ENCODE measurements at places on chromosomes 6 and 20.
A peak's percentile ranks its signal among the peaks of the same experiment; 100 is the strongest.

- no peak for DNase-seq
These were observed 321.7 kb downstream of the CENPW start for GRCh38 chr6:126661646-126662045.

DNA sequence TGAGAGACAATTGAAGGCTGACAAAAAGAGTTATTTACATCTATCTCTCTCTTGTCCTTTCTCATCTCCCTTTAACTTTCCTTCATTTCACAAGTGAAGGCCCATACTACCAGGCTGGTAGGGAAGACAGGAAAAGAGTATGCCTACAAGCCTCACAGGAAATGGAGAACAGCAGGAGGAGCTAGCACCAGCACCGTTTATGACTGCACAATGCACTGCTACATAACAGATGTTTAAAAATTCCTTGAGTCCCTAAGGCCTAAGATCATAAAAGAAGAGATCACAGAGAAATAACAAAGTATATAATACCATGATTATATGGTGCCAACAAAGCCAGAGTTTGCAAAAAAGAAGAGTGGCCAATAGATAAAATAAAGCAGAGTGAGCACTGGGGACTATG is 194.8 kb downstream of the UNC5CL start:
- DNase-seq = no peak

DNA sequence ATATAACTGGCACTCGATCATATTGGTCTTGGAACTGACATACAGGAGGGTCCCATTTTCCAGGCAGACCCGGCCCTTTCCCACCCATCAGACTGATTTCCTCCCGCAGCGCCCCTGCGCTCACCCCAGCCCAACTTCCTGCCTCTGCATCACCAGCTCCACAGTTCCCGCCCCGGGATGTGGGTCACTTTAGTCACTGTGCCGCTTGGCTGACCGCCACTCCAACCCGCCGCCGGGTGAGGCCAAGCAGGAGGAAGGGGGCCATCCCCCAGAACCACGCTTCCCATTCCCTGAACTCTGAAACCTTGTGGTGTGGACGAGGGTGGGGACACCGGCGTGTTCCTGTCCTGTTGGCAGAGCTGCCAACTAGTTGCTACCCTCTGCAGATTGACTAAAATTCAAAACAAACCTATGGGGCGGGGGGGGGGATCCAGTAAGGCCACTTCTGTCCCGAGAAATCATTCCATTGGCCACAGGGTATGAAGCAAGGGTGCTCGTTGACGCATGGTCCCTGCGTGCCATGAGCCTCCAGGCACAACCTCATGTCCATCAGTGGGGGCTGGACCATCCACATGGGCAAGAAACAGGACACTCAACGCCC is 12.3 kb downstream of the TGM2 start:
- no peak for DNase-seq

- DNase-seq = no peak
These were observed 256.9 kb downstream of the ARHGAP18 start for GRCh38 chr6:129453073-129453472.

DNA sequence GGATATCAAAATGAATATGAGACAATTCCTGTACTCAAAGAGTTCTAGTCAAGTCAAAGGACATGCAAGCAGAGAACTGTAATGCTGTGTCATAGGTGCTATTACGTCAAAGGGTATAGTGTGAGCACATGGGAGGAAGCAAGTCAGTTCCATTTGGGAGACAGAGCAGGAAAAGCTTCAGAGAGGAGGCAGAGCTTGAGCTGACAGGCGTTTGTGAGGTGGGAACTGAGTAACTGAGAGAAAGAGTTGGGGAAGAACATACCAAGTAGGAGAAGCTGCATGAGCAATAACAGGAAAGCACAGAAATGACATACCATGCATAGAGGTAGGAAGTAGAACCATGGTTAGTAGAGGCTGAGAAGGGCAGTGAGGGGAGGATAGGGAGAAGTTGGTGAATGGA is 15.2 kb upstream of the SSR1 start:
- no peak for DNase-seq

GRCh38 chr20:40602381-40602780 is 86.7 kb downstream of the MAFB start:
- DNase-seq = no peak

DNA sequence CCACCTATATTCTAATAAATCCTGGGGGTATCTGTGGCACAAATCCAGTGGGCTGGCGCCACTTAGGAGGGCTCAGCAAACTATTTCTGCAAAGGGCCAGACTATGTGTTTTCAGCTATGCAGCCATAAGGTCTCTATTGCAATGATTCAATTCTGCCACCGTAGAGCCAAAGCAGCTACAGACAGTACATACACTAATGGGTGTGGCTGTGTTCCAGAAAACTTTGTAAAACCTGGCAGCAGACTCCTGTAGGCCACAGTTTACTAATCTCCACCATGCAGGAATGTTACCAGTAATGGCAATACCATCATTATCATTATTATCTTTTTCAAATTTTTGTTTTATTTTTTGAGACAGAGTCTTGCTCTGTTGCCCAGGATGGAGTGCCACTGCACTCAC is 65.7 kb downstream of the SULF2 start:
- DNase-seq = no peak

DNA sequence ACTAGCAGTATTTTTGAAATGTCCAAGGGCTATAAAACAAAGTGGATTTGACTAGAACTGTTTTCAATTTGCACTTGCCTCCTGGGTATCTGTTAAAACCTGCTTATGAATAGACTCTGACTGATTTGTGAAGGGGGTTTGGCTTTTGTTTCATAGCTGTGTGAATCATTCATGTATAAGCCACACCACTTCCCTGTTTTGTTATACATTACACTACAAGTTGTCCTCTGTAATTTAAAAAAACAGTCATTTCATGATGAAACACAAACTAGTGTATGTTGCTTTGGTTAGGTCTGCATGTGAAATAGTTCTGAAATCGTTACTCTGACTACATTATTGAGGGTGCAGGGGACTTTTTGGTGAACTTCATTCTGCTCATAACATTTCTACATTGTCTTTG is 121.7 kb downstream of the NKAIN2 start:
- no peak for DNase-seq

- DNase-seq = no peak
These were observed 95.9 kb downstream of the FAM120B start for GRCh38 chr6:170402318-170403040.

GRCh38 chr20:36082315-36082915 is 72.1 kb upstream of the EPB41L1 start:
- no peak for DNase-seq

DNA sequence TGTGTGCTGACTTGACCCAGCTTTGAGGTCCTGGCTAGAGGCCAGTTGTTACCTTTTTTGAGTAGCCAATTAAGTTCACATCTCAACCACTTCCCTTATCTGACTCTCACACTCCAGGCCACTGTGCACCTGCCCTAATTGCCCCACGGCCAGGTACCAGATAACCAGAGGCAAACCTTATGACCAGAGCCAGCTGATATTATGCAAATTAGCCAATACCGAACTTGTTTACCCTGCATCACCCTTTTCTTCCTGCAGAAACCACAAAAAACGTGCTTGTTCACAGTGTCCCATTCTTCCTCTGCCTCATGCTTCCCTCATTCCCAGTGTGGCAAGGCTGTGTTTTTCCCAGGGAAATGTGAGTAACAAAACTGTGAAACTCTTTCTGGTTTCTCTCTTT is 89.3 kb downstream of the HTR1B start:
- DNase-seq = no peak

DNA sequence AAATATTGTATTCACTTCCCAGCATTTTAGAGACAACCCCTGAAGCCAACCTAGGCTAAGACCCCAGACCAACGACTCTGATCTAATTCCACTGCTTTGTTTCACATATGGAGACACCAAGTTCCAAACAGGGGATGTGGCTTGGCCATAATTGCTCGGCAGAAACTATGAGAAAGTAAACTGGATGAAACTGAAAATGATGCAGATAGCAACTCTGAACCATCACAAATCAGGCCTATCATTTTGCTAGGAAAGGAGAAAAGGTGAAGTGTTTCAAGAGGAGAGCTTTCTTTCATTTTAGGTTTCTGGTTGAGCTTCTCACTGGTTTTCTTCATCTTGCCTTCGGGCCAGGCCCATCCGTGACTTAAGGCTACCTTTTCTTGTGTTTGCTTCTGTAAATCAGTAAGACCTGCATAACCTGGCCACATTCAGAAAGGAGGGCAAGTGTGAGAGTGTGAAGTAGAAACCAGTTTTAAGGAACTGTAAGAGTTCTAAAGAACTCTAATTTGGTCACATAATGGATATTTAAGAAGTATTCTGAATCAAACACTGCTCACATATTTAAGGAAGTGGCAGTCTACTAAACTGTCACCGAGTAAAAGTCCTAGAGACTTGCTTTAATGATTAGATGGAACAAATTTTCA is 105.8 kb downstream of the BACH2 start:
- no peak for DNase-seq

- DNase-seq = no peak
These were observed 108.4 kb upstream of the PLEKHG1 start for GRCh38 chr6:150491131-150491810.

DNA sequence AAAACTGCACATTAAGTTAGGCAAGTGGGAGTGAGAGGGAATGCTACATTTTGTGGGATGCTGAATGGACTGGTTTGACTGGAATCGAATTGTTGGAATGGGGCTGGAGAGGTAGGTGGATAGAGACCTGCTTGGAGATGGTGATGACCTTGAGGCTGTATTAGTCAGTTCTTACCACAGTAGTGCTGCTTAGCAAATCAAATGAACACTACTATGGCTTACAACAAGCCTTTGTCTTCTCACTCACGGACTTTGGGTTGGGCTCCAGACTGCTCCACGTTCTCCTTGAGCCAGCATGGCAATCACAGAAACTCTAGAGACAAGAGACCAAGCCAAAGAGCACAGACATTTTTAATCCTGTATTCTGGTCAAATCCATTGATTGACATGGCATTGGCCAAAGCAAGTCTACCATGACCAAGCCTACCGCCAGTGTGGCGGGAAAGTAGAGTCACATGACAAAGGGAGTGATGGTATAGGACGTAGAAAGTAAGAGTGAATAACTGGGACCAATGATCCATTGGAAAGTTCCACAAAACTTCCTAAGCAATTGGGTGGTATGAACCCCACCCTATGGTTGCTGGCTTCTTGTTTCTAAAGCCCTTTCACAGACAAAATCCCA is 70.3 kb upstream of the FOXP4 start:
- DNase-seq = no peak

GRCh38 chr6:24990236-24990845 is 54.6 kb upstream of the RIPOR2 start:
- DNase-seq = no peak

- no peak for DNase-seq
These were observed 302.4 kb downstream of the THBS2 start for GRCh38 chr6:168951217-168951616.

DNA sequence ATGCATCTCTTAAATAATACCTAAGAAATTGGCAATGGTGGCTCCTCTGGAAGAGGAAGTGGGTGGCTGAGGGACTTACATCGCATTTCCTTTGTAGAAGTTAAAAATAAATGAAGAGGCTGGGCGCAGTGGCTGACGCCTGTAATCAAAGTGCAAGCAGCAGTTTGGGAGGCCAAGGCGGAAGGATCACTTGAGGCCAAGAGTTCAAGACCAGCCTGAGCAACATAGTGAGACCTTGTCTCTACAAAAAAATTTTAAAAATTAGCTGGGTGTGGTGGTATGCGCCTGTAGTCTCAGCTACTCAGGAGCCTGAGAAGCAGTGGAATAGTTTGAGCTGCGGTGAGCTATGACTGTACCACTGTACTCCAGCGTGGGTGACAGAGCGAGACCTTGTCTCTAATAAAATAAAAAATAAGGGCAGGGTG is 12.2 kb upstream of the NCOA3 start:
- DNase-seq = peak; percentile 35

- no peak for DNase-seq
These were observed 21.8 kb downstream of the ADNP start for GRCh38 chr20:50909413-50909812.

- DNase-seq = no peak
These were observed 229.5 kb upstream of the DTNBP1 start for GRCh38 chr6:15892369-15892768.

- no peak for DNase-seq
These were observed 1643.9 kb downstream of the HACE1 start for GRCh38 chr6:103215847-103216246.

GRCh38 chr6:22149096-22149495 is 147.7 kb downstream of the PRL start:
- DNase-seq = no peak

DNA sequence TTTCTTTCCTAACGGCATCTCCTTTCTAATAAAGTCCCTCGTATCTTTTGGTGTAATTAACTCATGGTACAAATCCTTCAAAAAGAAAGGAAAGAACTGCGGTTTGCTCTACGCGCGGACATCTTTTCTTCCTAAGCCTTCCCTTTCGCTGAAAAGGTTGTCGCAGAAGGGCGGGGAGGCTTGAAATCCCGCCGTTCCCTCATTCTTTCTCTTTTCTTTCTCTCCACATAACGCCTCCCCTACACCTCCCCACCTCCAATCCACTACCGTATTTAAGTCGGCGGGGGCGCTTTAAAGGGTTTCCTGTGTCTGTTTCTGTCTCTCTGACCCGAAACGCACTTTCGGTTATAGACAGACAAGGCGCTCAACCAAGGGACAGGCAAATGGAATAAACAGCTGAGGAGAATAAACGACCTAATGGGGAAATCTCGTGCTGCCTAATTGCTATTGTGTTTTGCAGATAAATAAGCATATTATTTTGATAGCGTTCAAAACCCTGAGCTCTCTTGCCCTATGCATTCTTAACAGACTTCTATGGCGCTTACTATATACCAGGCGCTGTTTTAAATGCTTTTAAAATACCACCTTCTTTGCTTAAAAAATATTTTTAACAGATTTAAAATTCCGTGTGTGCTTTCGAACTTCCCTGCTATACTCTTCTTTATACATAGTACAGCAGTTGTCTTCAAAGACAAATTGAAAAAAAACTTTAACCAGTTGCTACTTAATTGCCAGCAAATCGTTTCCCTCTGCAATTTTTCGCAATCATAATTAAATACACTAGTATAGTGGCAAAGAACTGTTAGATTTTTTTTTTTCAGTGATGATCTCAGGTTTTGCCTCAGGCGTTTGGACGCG is 2.5 kb upstream of the HEY2 start:
- DNase-seq = peak; percentile 73

Data from activated CD4-positive, alpha-beta T cell treated with anti-CD3 and anti-CD28 coated beads for 4 hours (primary cell).